Activated T-helper 17 cell treated with anti-CD3 and anti-CD28 coated beads, Interleukin-2, amount 50 U/mL, for 72 hours (primary cell): ENCODE measurements at places on chromosomes 3 and 15. TPM values are rescaled to one million over a fixed set of nuclear protein-coding genes. Genes with fewer than 3 reads are reported as not detected.

- ATAC-seq = no peak
Measured at GRCh38 chr15:80559320-80559693, 135.8 kb upstream of the ABHD17C start.

- ATAC-seq = no peak
Measured at GRCh38 chr3:11392014-11392859, 120.0 kb downstream of the ATG7 start.

DNA sequence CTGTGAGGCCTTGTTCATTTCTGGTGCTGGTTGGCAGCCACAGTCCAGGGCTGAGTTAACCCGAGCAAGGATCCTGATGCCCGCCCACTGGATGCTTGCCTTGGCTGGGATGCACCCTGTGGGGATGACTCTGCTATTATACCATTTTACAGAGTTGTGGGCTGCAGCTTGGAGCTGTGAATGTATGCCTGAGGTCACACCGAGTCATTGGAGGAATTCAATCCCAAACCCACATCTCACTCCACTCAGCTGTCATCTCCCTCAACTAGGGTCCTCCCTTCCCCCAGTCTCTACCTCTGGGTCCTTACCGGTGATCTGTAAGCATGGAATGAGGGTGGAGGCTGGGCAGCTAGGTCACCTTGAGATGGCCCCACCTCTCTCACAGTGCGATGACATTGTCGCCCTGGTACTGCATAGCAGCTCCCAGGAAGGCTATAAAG is 22.1 kb downstream of the MAPKAPK3 start:
- ATAC-seq = peak; percentile 28

GRCh38 chr3:161072751-161073150 is 32.4 kb downstream of the B3GALNT1 start:
- ATAC-seq = no peak

- no peak for ATAC-seq
Measured at GRCh38 chr15:97944724-97945123, 15.8 kb upstream of the ARRDC4 start.

- no peak for ATAC-seq
Measured at GRCh38 chr3:116253511-116253910, 191.8 kb downstream of the LSAMP start.

DNA sequence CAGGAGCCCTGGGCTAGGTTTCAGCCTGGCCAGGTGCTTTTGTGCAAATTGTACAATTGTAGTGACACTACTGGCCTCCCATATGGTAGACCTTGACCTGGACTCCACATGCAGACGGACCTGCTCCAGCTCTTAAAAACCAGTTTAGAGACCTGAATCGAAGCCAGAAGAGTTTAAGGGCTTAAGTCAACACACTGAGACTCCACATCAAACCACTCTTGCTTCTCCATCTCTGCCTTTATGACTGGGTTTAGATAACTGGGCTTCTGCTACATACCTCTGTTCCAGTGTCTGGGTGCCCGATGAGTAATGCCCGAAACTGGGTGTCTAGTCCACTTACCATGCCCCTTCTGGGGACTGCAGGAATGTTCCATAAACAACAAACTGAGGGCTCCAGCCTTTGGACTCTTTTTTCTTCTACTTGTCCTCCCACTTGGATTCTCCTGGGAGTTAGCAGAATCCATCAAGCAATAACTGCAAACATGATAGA is 32.8 kb downstream of the TMEM212 start:
- ATAC-seq = peak; percentile 80

GRCh38 chr15:55710286-55710685 is 32.7 kb downstream of the PRTG start:
- no peak for ATAC-seq

DNA sequence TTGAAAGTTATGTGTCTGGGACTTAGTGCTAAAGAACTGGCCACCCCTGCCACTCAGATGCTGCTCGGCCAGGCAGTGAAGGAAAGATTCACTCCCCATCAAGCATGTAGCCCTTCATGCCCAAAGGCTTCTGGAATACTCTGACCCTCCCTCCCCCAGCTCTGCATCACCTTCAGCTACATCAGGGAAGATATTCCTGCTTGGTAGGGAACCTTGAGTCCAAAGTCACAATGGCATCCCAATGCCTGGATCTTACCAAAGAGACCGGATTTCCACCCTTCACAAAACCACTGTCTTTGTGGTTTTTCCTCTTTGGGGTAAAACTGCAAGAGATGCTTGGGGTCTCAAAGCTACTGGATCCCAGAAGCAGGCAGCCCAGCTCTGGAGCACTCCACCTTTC is 18.2 kb upstream of the BCL2A1 start:
- no peak for ATAC-seq

- ATAC-seq = no peak
Measured at GRCh38 chr15:98773616-98774015, 125.3 kb downstream of the IGF1R start.

- ATAC-seq = no peak
Measured at GRCh38 chr3:128607710-128608048, 42.9 kb downstream of the RPN1 start.

DNA sequence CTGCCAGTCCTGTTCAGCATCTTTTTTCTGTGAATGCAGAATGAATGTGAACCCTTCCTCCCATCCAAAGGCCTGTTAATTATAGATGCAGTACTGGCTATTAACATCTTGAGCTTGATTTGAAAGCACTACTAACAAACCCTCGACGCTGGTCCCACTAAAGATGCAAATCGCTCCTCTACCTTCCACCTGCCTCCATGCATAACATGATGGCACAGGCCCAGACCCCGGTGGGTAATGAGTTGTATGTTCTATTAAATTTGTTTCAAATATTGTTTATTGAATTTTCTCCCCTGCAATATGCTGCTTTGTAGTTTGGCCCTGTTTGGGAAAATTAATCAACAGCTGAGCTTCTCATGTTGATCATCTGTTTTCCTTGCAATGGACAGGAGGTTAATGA is 69.3 kb downstream of the RAB11A start:
- no peak for ATAC-seq

Gene ARL14
- not detected for total RNA-seq

Gene CYP1A2
- total RNA-seq = not detected

Gene GRK7
- 0.09 TPM for total RNA-seq
